ENCODE measurements at places on chromosomes 3 and 15. TPM values are rescaled to one million over a fixed set of nuclear protein-coding genes. Genes with fewer than 3 reads are reported as not detected.

Gene ACKR4
- total RNA-seq: not detected

Gene HES1
- total RNA-seq: 0.91 TPM

DNA sequence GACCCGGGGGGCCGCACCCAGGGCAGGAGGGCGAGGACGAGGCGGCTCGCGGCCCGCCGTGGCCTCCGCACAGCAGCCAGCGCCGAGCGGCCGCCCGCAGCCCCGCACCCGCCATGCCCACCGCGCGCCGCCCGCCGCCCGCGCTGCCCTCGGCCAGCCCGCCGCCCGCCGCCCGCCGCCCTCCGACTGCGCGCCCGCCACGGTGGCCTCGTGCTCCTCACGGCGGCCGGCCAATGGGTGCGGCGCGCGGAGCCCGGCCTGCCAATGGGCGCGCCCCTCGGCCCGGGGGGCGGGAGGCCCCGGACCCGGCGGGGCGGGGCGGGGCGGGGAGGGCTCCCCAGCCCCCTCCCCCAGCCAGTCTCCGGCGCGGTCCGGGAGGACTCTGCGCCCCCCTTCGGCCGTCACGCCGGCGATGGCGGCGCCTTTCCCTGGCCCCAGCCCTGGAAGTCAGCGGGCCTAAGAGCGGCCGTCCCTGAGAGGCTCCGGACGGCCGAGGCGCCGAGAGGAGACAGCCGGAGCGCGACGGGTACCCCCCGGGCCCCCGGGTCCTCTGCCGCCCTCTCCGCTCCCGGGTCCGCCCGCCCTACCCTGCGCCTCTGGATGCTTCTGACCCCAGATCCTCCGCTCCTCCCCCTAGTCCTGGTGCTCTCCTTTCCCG is at the start of gene NT5DC2:
Gene NT5DC2 (minus strand): TSS at position 235 of the 658 bp plus-strand sequence. CDS start 120 bp downstream, at position 115.
- peak; percentile 83 for DNase-seq

- no peak for DNase-seq
Measured at GRCh38 chr3:21226086-21226485, 524.9 kb downstream of the ZNF385D start.

GRCh38 chr15:84734794-84735479 is 13.5 kb upstream of the ZNF592 start:
- peak; percentile 76 for DNase-seq

DNA sequence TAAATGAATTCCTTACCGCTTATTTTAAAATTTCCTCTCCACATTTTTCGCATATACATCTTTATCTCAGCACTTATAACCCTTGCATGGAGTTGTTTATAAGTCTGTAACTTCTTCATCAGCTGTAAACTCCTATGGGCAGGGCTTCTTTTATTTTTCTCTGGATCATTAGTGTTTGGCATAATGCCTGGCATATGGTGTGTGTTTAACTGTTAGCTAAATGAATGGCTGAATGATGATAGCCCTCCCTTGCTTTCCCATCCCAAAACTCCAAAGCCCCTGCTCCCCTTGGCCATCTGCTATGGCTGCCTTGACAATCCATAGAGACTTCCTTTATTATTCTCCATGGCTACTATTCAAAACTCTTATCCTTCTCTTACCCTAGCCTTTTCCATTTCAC is 48.1 kb upstream of the SEMA6D start:
- no peak for DNase-seq

DNA sequence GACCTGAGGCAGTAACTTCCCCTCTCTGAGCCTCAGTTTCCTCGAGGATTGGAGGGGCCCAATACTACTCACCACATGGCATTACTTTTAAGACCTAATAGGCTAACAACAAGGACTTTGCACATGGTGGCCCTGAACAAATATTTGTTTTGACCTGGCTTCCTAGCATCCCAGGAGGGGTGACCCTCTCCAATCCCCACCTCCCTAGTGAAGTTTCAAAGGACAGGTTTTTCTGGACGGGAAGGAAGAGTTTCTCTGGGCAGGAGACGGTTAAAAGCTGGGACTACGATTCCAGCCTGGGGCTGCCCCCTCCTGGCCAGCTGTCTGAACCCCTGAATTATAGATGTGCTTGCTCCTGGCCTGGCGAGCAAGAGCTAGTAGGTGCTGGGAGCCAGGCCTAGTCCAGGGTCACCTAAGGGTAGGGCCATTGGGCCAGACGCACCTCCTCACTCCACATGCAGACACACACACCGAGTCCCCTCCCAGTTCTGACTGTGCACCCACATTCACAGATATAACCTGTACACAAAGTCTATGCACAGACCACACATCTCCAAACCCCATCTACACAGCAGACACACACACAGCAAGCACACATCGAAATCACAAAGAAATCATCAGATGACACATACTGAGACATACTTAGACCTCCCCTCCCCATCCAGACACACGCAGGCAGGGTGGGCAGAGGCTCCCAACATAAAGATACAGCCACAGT is 2.7 kb upstream of the ISL2 start:
- DNase-seq: no peak

Gene CACNA2D3
- not detected for total RNA-seq

DNA sequence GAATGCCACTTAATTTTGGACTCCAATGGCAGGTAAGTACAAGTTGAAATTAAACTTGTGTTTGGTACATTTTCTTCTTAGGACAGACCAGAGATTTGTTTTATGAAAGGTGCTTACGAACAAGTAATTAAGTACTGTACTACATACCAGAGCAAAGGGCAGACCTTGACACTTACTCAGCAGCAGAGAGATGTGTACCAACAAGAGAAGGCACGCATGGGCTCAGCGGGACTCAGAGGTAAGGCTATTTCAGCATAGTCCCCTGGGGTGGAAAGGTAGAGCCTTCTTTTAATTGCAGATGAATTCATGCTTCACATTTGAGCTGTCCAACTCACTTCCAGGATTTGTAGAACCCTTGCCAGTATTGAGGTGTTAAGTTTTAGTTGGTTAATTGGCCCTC is 51.4 kb downstream of the ASTE1 start:
- no peak for DNase-seq

Gene PDE12
- 20.8 TPM for total RNA-seq

DNA sequence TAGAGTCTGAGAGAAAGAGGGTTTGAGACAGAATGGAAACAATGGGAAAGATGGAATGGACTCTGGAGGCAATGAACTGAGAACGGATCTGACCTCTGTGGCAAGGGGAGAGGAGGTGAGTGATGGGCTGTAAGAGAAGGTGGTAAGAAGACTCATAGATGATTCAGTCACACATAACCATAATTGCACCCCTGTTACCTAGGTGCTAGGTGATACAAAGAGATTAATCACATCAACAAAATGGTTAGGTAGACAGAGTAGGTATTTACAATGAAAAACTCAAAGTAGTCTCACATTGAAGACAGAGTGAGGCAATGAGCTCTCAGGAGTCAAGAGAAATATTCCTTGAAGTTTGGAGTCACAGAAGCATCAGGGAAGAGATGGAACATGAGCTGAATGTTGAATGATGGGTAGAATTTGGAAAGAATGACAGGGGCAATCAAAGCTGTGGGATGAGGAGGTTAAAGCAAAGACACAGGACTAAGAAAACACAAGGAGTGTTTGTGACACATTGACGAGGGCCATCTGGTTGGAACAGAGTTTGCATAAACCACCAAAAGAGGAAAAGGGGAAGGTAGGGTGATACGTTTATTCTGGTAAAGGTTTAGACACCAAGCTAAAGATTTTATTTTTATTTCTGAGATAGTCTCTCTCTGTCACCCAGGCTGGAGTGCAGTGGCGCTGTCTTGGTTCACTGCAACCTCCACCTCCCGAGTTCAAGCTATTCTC is 32.7 kb downstream of the MME start:
- DNase-seq: no peak

GRCh38 chr3:65988411-65989180 is 50.1 kb downstream of the MAGI1 start:
- DNase-seq: no peak

DNA sequence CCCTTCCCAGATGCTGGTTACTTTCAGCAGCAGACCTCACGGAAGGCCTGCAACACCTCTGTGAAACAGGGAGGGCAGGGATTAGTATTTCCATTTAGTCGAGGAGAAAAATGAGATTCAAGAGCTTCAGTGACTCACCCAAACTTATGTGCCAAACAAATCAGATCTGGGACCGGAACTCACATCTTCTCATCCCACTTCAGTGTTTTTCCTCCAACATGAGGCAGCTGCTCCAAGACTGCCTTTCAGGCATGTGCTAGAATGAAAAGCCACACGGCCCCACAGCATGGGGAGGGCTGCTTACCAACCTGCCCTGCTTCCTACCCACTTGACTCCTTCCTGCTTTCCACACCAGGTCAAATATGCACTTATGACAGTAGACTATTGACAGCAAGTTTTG is 129.4 kb upstream of the SLC24A5 start:
- DNase-seq: no peak

DNA sequence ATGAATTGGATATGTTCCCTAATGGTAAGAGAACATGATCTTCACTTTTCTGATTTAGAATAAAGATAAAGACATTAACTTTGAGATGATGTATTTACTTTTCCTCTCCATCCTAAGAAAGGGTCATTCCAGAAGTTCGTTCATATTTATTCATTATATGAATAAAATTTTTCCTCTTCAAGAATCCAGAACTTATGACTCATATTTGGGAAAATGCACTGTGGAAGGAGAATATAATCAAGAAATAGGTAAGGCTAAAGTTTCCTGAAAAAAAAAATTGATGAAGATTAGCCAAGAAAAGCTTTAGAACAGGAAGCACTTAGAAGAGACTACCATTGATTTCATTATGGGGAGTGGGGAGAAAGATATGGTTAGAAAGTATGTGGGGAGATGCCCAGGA is 36.5 kb upstream of the CBLB start:
- DNase-seq: no peak

- DNase-seq: no peak
Measured at GRCh38 chr15:47688573-47689086, 28.7 kb upstream of the SEMA6D start.

Gene ANAPC13
- 47.6 TPM for total RNA-seq

DNA sequence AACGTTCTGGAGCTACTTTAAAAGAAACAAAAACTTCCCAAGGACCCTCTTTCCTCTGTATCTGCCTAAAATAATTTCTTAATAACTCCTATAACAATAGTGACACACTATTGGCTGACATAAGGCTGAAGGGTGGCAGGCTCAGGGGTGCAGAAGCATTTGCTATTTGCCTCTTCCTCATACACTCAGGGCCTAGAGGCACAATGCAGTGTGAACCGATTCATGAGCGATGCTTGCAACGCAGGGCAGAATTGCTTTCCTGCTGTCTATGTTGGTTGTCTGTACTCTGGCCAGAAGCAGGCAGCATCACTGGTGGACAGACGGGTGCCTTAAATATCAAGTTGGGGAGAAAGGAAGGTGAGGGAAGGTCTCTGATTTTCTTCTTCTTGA is 157.4 kb downstream of the AGBL1 start:
- DNase-seq: no peak

DNA sequence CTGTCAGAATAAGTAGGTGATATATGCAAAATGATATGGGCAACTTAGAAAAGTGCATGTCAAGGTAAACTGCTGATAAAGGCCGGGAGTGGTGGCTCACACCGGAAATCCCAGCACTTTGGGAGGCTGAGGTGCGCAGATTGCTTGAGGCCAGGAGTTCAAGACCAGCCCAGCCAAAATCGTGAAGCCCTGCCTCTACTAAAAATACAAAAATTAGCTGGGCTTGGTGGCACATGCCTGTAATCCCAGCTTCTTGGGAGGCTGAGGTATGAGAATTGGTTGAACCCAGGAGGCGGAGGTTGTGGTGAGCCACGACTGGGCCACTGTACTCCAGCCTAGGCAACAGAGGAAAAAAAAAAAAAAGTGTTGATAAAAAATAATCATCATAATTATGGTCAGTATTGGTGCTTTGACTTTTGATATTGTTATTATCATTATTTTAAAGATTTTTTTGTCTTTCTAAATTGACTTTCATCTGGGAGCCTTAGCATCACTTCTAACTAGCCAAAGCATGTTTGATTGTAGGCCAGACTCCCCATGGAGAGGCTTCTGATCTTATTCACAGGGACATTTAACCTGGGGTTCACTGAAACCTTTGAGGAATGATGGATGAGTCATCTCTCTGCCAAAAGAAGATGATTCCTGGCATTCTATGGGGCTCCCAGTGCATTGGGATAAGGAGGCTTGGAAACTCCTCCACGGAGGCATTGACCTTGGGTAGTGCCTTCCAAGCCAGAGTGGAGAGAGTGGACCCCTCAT is 5.6 kb downstream of the ZBTB38 start:
- DNase-seq: no peak

Gene HDC
- 1.7 TPM for total RNA-seq

GRCh38 chr15:40242213-40242599 is 3.3 kb downstream of the PAK6 start:
- no peak for DNase-seq

Gene GABRB3
- total RNA-seq: 0.07 TPM

Gene LNP1
- total RNA-seq: 3.1 TPM

Gene REC114
- total RNA-seq: not detected

Gene CASR
- 0.23 TPM for total RNA-seq

GRCh38 chr15:75673426-75674235 is 25.9 kb downstream of the SNX33 start:
- no peak for DNase-seq

DNA sequence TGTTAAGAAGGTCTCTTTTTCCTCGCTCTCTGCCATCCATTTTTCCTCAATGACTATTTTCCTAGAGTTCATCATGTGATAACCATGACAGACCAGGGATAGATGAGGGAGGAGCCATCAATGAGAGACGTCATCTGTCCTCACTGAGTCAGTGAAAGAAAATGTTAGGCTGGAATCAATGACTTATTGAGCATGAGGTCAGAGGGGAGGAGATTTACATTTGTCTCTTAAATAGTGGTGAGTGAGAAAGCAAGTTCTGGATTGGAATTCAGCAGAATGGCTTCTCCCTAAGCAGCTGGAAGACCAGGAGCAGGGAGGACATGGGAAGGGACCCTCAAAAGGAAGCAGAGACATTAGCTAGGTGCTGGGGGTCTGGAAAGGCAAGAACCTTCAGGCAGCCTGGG is 28.2 kb upstream of the USP3 start:
- DNase-seq: no peak

- no peak for DNase-seq
Measured at GRCh38 chr15:81339851-81340250, 15.9 kb upstream of the STARD5 start.

- peak; percentile 22 for DNase-seq
Measured at GRCh38 chr3:12662593-12663400, 1.1 kb downstream of the RAF1 start.

Gene GOLIM4
- 3.3 TPM for total RNA-seq

DNA sequence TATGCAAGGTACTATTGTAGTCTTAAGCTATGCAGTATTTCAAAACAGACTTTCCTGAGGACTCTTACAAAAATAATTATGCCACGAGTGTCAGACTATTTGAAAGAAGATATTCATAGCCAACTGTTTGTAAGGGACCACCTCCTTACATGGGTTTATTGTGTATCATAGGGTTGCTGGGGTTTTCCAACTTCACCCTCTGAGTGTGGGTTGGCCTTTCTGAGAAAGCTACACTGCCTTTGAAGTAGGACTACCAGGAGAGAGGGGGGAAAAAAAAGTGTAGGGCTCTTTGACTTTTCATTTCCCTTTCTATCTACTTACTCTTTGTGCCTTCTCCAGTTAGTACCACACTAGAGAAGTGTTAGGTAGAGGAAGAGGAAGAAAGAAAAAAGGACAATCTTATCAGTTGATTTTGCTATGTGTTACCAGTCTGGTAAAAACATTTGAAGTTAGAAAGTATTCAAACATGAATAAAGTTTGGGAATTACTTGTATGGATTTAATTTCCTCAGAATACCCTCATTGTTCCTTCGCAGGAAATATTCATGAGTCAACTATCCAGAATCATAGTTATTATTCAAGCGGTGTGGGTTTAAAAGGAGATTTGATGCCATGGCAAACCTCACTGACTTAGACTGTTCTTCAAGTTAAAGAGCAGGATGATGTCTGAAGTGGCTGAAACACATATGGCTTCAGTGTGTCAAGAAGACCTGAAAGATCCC is 329.3 kb upstream of the THBS1 start:
- DNase-seq: peak; percentile 26

GRCh38 chr15:89575656-89576416 is 567 bp downstream of the TICRR start:
- peak; percentile 33 for DNase-seq

Data from activated T-cell treated with anti-CD3 and anti-CD28 coated beads, Interleukin-2, amount 50 U/mL, for 72 hours (primary cell).